Fibroblast of the aortic adventitia (primary cell): ENCODE measurements at places on chromosomes 3 and 15. TPM values are rescaled to one million over a fixed set of nuclear protein-coding genes. Genes with fewer than 3 reads are reported as not detected.
A peak's percentile ranks its signal among the peaks of the same experiment; 100 is the strongest.

DNA sequence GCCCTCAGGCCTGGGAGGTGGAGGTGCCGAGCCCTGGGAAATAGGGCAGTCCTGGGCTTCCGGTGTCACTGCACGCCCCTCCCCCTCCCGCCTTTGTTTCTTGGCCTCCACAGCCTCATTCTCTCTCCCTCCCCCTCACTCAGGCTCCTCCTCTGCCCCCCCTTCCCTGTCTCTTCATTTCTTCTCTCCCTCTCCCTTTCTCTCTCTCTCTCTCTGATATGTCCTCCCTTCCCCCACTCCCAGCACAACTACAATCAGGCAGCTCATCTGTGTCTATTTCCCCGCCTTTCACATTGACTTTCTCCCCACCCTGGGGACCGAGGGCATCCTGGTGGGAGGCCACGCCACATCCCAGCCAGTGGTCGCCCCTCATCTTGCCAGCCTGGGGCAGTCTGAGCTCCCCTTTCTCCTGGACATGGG is 40.2 kb downstream of the IDH2 start:
- DNase-seq, result no peak

DNA sequence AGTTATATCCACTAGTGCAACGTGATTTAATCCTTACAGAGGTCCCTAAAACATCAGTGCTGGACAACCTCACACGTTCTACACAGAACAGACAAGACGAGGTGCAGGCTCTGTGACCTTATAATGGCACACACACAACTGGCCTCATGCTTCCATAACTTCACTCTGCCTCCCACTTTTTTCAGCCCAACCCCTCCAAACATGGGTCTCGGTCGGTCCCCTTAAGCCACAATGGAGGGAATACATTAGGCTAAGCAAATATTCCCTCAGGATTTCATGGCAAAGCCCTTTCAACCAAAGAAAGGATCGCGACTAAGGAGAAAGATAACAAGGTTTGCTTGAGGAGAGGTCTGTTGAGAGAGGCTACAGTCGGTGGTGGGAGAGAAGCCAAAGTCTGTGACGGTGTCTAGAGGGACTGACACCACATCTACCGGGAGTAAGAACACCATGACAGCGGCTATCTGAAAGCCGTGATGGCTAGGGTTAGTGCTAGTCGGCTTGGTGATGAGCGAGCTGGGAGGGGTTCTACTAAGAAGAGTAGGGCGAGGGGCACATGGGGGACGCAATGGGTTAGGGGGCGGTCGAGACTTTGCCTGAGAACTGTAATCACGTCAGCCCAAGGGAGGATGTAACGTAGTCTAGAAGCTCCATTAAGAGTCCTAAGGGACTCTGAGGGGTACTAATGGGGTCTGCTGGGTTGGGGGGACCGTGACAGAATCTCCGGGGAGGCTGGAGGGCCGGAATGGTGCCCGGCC is 1.0 kb downstream of the MYO9A start:
- peak; percentile 32 for DNase-seq

- no peak for DNase-seq
These were observed 58.5 kb downstream of the MGLL start for GRCh38 chr3:127763816-127764215.

DNA sequence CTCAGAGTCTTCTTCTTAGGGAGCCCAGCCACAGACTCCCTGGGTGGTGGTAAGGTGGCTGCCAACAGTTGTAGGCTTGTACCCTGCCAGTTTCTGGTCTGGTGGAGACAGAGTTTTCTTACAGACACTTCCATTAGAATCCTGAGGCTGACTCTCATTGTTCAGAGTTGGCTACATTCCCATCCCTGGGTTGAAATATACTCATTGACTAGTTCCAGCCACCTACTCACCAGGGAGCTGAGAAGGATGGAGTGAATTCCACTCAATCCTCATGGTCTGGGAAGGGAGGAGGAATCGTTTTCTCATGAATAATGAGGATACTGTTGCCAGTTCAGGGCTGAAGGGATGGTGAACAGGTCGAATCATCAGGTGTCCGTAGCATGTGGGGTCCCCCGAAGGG is 226.5 kb upstream of the PROK2 start:
- DNase-seq, result peak; percentile 94

GRCh38 chr15:32682569-32682968 is 35.2 kb upstream of the GREM1 start:
- DNase-seq, result peak; percentile 97

DNA sequence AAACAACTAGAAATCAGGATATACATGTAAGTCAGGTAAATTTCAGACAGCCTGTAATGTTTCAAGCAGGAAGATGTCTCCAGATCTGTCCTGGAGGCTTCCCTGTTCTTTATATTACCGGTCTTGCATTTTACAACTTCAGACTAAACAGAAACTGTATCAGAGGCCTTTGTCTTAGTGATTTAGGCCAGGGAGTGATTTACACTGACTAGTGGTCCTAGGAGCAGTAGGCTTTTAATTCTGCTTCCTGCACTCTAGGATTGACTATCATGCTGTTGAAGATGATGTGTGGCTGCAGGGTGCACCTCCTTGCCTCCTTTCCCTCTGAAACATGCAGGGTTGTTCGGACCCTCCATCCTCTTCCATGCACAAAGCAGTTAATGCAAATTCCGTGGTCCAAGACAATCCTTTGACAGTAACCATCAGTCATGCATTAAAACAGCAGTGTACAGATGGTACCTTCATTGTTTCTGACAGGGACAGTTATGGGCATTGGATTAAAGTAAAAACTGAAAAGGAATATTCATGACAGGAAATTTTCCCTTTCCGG is 27.6 kb downstream of the CHRNA7 start:
- no peak for DNase-seq

GRCh38 chr15:86010891-86011290 is 68.8 kb upstream of the AGBL1 start:
- no peak for DNase-seq

GRCh38 chr3:156260331-156260730 is 140.0 kb downstream of the KCNAB1 start:
- DNase-seq, result peak; percentile 6

- no peak for DNase-seq
These were observed 73.1 kb downstream of the ATP2B2 start for GRCh38 chr3:10432156-10432845.

- peak; percentile 42 for DNase-seq
These were observed 38.0 kb downstream of the CCR3 start for GRCh38 chr3:46280105-46280797.

SAMMSON gene
- total RNA-seq, result not detected in 2 replicates

DNAH1 gene
- total RNA-seq, result 3.4 and 6.0 TPM in 2 replicates

- peak; percentile 91 for DNase-seq
These were observed 9.1 kb upstream of the NCKIPSD start for GRCh38 chr3:48694610-48695392.

SEMA5B gene
- 0.18 and 0.41 TPM in 2 replicates for total RNA-seq
